ENCODE measurements at places on chromosomes 3 and 15. TPM values are rescaled to one million over a fixed set of nuclear protein-coding genes. Genes with fewer than 3 reads are reported as not detected.

Gene NCEH1
- 3.2 TPM for polyA plus RNA-seq

Gene ADAMTSL3
- 5.3 TPM for polyA plus RNA-seq

Gene PP2D1
- polyA plus RNA-seq: 1.0 TPM

Gene THRB
- 26.7 TPM for polyA plus RNA-seq

Gene PEX11A
- polyA plus RNA-seq: 21.0 TPM

Gene CADPS
- 3.8 TPM for polyA plus RNA-seq

Gene C3orf62
- 8.7 TPM for polyA plus RNA-seq

Gene TMC3
- polyA plus RNA-seq: 0.38 TPM

Gene CAMK2N2
- 0.33 TPM for polyA plus RNA-seq

Gene GMPPB
- polyA plus RNA-seq: 17.3 TPM

Gene NUP210
- 30.0 TPM for polyA plus RNA-seq

Gene IMPG2
- polyA plus RNA-seq: 0.70 TPM

- DNase-seq: no peak
Observed at GRCh38 chr15:94298364-94298763, 67.0 kb downstream of the MCTP2 start.

GRCh38 chr3:57227204-57227929, at the start of gene APPL1:
Gene APPL1 (plus strand): TSS chr3:57227729. CDS start chr3:57227884, 155 bp downstream.
- peak; percentile 93 for DNase-seq

- no peak for DNase-seq
Observed at GRCh38 chr3:56835650-56836227, 34.0 kb upstream of the ARHGEF3 start.

DNA sequence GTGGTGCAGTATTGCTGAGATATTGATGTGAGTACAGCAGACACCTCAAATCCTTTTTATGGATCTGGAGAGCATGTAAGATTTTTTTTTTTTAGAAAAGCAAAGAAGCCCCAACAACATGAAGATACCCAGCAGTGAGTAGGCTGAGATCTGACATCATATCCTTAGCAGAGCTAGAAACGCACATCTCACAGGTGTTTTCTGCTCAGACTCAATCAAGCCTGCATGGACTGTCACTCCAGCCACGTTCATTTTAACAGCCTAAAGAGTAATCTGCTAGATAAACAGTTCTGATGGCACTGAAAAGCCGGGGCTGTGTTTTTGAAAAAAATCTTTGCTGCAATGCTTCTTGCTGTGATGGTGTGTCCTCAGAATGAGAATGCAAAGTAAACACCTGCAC, 544.2 kb downstream of the FGF12 start:
- DNase-seq: no peak

DNA sequence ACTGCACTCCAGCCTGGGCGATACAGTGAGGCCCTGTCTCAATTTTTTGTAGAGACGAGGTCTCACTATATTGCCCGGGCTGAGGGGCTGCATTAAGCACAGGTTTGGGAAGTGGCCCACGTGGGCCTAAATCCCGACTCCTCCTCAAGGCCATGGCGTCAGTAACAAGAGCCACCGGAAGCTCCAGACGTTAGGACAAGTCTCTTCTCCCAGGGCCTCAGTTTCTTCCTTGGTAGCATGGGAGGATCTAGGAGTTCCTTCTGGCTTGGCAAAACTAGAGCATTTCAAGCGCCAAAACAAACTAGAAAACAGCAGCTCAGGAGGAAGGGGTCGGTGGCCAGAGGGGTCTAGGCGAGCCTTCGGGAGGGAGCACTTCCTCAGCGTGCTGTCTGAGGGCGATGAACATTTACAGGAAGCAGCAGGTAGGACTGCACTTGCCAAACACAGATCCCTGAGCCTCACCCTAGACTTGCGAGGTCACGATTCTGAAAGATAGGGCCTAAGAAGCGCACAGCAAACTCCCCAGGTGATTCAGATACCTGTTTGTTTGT, 536 bp downstream of the SNAPC5 start:
- DNase-seq: no peak

GRCh38 chr15:55775316-55775715, 32.4 kb upstream of the PRTG start:
- DNase-seq: no peak

- no peak for DNase-seq
Observed at GRCh38 chr3:196707566-196707965, 4.5 kb downstream of the CEP19 start.

- DNase-seq: no peak
Observed at GRCh38 chr3:20307383-20307782, 121.4 kb upstream of the SGO1 start.

DNA sequence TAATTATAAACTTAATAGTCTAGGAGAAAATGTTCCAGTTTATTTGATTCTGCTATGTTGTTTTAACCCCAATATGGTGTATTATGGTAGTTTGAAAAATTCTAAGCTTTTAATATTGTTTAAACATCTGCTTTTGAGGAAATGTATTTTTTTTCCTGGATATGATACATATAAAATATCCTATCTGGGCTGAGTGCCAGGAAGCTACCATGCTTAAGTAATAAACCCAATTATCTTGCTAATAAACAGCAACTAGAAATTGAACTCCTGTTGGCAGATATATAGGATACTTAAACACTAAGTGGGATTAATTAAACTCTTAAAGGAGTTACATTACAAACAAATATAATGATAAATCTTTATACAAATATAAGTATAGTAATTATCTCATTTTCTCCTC, 293.7 kb upstream of the GRM7 start:
- no peak for DNase-seq

GRCh38 chr3:122794483-122794778, 438 bp upstream of the SLC49A4 start:
- DNase-seq: no peak

GRCh38 chr15:68010361-68011153, 43.6 kb upstream of the PIAS1 start:
- no peak for DNase-seq

DNA sequence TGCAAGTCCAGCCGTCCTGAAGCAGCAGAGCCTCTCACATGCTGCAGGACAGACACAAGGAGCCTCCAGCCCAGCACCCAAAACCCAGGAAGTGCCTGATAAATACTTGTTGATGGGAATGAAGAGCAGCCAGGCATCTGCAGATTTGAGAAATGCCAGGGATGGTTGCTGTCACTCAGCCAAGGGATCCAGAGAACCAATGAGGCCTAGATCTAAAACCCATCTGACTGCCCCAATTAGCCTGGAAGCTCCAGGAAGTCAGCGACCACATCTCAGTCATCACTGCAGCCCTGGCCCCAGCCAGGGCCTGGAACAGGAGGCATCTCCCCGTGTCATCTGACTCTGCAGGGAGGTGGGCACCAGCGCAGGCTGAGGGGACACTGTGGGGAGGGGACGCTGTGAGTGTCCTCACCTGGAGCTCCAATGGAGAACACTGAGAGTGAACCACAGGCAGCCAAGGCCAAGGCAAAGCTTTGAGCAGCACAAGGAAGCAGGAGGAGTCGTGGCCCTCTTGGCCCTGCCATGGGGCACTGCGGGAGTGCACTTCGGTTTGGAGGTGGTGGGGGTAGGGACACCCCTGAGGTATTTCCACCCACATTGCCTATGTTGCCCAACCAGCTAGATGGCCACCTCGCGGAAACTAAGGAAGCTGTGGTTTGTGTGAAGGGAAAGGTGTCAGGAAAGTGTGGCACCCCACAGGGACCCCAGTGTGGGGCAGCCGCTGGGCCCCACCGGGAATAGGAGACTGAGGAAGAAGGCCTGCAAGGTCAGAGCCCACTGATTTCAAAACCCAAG, 229.5 kb downstream of the VPS13C start:
- no peak for DNase-seq

- no peak for DNase-seq
Observed at GRCh38 chr3:61530355-61530754, 31.0 kb upstream of the PTPRG start.

DNA sequence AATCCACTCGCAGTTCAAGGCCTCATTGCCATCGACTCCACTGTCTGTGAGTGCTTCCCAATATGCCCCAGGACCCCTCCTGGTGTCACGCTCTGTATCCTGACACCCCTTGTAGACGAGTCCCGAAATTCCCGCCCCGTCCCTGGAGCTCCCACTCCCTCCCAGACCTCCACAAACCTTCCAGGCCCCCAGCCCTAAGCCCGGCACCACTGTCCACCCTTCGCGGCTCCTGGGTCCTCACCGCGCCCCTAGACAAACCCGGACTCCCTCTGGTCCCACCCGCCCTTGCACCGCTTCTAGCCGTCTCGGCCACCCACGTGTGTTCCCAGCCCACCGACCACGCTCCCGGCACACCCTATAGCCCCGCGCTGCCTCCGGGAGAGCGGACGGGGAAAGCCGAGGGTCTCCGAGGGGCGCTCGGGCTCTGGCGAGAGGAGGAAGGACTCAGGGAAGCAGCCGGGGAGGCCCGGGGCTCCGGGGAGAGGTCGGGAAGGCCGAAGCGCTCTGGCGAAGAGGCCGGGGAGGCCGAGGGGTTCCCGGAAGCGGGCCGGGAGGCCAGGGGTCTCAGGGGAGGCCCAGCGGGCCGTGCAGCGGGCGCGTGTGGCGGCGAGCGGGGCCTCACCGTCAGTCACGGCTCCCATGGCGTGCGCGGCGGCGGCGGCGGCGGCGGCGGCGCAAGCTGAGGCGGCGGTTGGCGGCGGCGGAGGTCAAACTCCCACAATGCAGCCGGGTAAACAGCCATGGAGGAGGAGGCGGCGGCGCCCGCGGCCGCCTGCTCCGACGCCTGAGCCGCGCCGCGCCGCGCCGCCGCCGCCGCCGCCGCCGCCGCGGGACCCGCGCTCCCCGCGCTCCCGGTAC, at the start of the genes ATXN7 and THOC7:
Gene ATXN7 (plus strand): TSS at position 718 of the 858 bp plus-strand sequence. CDS start 48,732 bp downstream, outside the sequence.
Gene THOC7 (minus strand): TSS at position 656 of the 858 bp plus-strand sequence. CDS start 15 bp downstream, at position 641.
- DNase-seq: no peak

- no peak for DNase-seq
Observed at GRCh38 chr15:70561885-70562284, 201.5 kb downstream of the UACA start.

DNA sequence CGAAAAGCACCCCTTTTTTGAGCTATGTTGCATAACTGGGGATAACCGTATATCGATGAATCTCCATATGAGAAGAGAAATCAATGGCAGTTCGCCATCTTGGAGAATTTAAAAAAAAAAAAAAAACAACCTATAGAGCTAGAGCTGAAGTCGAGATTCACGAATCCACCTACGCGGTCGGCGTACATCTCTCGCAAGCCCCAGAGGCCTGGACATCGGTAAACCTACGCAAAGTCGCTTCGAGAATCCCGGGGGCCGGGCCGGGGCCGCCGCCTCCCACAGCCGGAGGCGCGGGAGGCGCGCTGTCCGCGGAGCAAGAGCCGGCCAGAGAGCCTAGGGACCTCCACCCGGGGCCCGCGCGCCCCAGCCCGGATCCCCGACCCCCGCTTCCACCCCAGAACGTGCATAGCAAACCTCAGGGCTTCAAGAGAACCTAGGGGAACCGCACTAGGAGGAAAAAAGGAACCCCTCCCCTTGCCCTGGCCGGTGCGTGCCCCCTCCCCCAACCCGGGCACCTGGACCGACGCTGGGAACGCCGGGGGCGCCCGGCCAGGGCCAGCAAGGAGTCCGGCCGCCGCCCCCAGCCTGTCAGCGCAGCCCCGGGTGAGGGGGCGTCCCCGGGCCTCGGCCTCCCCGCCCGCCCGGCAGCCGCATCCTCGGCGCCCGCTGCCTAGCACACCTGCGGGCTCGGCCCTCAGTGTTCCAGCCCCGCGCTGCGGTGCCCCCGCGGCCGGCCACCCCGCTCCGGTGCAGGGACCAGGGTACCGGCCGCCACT, 567 bp downstream of the PFN2 start:
- peak; percentile 91 for DNase-seq

DNA sequence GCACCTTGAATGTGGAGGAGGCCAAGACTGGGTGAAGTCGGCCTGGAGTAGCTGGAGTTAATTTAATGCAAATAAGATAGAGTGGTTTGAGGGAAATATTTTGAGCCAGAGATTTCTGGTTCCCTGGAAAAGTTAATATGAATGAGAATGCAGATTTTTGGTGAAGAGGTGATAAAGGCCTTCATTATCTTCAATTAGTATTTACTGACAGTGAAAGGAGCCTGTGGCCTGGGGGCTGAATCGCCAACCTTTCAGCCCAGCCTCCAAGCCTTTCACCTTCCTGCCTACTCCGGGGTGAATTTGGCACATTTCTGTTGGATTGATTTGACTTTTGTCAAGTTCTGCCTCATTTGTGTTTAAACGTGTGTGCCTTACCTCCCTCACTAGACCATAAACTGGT, 147.8 kb downstream of the SOX2 start:
- no peak for DNase-seq

DNA sequence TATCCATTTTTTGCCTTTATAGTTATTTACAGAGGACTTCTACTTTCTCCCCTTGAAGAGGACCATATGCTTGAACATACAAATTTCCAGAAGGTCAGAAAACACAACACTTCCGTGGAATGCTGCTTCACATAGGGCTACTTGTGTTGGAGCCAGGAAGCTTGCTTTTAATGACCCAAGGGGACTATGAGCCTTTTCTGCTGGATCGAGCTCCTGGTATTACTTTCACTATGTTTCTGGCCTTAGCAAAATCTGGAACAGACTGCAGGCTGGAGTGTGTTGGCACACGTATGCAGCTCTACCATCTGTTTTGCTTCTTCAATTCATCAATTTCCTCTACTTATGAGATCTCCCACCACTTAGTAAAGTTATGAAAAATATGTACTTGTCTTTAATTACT, 69.3 kb upstream of the CBLB start:
- DNase-seq: peak; percentile 73

DNA sequence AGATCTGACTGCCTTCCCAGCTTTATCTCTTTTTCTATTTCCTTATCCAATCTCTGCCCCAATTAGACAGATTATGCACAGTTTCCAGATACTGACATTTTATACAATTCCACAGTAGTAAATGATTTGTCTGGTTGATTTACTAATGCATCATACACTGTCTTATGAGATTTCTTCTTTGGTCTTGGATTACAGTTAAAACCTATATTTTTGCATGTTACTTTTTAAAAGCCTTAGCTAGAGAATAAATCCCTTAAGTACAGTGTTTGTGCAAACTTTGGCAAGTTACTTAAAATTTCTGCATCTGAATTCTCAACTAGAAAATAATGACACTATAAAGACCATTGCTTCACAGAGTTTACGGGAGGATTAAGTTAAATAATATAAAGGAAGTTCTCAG, 6.0 kb downstream of the UNC13C start:
- DNase-seq: no peak

Measured in renal cortex interstitium (tissue), 15 donors.